ENCODE measurements at places on chromosomes 6 and 20. TPM values are rescaled to one million over a fixed set of nuclear protein-coding genes. Genes with fewer than 3 reads are reported as not detected.

The MARCKS gene
- total RNA-seq = 85.8 TPM

The COL19A1 gene
- total RNA-seq = not detected

- H3K27me3 ChIP-seq = no peaks in the 10 kb centered on the region
- H3K4me1 ChIP-seq = peaks cover 8% of the 10 kb centered on the region
- no peak overlapping the region for H3K4me3 ChIP-seq
- H3K36me3 ChIP-seq = no peaks in the 10 kb centered on the region
- no peak for DNase-seq
- no peak overlapping the region for H3K27ac ChIP-seq
Observed at GRCh38 chr6:20811109-20811761, 277.0 kb downstream of the CDKAL1 start.

The MAS1 gene
- not detected for total RNA-seq

DNA sequence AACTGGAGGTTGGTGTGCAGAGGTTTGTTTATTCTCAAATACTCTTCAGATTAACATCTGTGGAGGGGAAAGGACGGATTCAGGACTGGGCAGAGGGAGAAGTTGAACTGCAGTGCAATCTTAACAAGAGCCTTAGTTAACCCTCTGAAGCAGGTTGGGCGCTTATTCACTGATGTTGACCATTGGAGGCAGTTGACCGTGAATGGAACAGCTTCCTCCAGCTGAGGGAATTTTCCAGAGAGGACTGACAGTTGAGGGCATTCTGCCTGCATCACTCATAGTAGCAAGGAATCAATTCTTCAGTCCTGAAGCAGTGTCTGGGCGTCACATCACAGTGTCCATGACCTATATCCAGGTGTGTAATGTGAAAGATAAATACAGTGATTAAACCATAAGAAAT, 80.9 kb downstream of the PLCB4 start:
- H3K4me1 ChIP-seq = peaks cover 10% of the 10 kb centered on the region
- no peak overlapping the region for H3K27ac ChIP-seq
- DNase-seq = no peak

The ECT2L gene
- total RNA-seq = 3.1 TPM

The KCNK16 gene
- not detected for total RNA-seq
